Osteocyte (in vitro differentiated cells): ENCODE measurements at places on chromosomes 11 and 22.

- DNase-seq: no peak
- H3K36me3 ChIP-seq: no peaks in the 10 kb centered on the region
- no peak overlapping the region for H3K27ac ChIP-seq
- H3K27me3 ChIP-seq: peaks cover 35% of the 10 kb centered on the region
Observed at GRCh38 chr11:75100314-75100713, 3.6 kb upstream of the OR2AT4 start.

GRCh38 chr22:20423906-20424551, 13.6 kb downstream of the SCARF2 start:
- peaks cover 6% of the 10 kb centered on the region for H3K4me1 ChIP-seq
- no peaks in the 10 kb centered on the region for H3K27me3 ChIP-seq
- H3K4me3 ChIP-seq: no peak overlapping the region
- H3K36me3 ChIP-seq: peaks cover 24% of the 10 kb centered on the region
- no peak for DNase-seq
- H3K27ac ChIP-seq: no peak overlapping the region

GRCh38 chr22:26267856-26268255, 98.6 kb downstream of the SEZ6L start:
- no peak for DNase-seq
- H3K4me3 ChIP-seq: no peak overlapping the region
- H3K4me1 ChIP-seq: no peaks in the 10 kb centered on the region
- H3K36me3 ChIP-seq: no peaks in the 10 kb centered on the region
- peaks cover 31% of the 10 kb centered on the region for H3K27me3 ChIP-seq
- no peak overlapping the region for H3K27ac ChIP-seq

DNA sequence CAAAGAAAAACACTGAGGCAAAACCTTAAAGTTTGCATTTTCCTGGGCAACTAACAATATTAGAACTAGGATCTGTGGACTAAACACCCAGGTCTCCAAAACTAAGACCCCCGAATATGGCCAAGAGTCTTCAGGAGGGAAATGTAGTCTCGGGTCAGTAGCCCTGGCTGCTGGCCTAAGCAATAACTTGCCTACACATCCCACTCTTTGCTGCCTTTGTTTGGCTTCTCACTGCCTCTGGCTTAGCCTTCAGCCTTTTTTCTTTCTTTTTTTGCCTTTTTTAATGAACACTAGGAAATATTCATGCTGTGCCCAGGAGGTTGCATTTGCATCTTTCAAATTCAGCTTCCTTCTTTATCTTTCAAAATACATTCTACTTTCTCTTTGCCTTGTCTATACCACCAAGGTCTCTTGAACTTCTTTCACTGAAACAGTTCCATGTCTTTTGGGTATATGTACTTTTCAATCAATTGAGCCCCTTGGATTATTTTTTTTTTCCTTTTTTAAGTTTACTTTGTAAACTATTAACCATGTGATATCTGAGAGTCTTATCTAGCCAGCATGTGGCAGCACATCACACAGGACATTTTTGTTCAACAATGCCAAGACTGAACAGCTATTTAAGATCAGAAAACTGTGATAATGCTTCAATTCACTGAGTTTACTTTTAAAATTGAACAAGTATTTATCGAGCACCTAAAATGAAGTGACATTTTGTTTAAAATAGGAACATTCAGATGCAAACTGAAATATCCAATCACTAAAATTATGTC, 165.0 kb upstream of the TRPC6 start:
- H3K27me3 ChIP-seq: peaks cover 23% of the 10 kb centered on the region
- no peaks in the 10 kb centered on the region for H3K36me3 ChIP-seq
- no peak for DNase-seq
- peaks cover 30% of the 10 kb centered on the region for H3K4me1 ChIP-seq

GRCh38 chr22:23498811-23499798, 81.0 kb downstream of the IGLL1 start:
- peaks cover 10% of the 10 kb centered on the region for H3K27me3 ChIP-seq
- H3K4me1 ChIP-seq: no peaks in the 10 kb centered on the region
- H3K27ac ChIP-seq: no peak overlapping the region
- H3K36me3 ChIP-seq: no peaks in the 10 kb centered on the region
- no peak for DNase-seq
- H3K4me3 ChIP-seq: no peak overlapping the region

GRCh38 chr11:74570266-74571061, 21.9 kb upstream of the POLD3 start:
- no peak for DNase-seq
- H3K36me3 ChIP-seq: no peaks in the 10 kb centered on the region
- H3K27ac ChIP-seq: no peak overlapping the region

DNA sequence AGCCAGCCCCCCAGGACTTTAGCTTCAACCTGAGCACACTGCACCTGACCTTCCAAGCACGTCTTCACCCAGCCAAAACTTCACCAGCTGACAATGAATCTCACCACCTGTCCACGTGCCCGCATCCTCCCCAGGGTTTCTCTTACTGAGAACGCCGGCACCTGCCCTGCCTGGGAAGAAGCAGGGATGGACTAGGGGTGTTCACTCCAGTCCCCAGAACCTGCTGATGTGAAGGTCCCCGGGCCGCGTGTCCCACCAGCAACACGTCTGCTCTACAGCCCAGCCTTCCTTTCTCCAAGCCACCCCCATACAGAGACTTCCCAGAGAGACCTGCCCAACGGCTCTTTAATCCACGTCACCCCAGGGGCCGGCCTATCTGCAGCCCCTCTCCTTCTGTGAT, 12.8 kb downstream of the CPT1A start:
- no peak overlapping the region for H3K27ac ChIP-seq
- H3K4me1 ChIP-seq: peaks cover 19% of the 10 kb centered on the region
- no peak for DNase-seq

DNA sequence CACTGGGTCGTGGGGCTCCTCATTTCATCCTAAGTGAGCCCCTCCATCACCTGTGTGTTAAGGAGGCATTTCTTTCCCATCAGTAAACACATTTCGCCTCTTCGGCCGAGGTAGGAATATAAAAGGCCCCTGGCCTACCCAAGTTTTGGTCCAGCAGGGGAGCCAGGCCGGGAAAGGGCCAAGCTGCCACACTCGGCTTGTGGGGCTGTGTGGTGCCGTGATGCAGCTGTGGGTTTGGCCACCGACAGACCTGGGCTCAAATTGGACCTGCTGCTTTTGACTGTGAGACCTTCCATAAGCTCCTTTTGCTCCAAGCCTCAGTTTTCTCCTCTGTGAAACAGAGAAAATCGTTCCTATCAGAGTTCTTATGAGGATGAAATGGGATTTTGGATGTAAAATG, 771 bp downstream of the NDUFV1 start:
- H3K36me3 ChIP-seq: peaks cover 7% of the 10 kb centered on the region
- DNase-seq: no peak
- H3K27me3 ChIP-seq: peaks cover 7% of the 10 kb centered on the region

- peaks cover 4% of the 10 kb centered on the region for H3K27me3 ChIP-seq
- H3K27ac ChIP-seq: no peak overlapping the region
- H3K4me1 ChIP-seq: no peaks in the 10 kb centered on the region
Observed at GRCh38 chr22:22666307-22667091, 22.1 kb downstream of the GGTLC2 start.

- peaks cover 16% of the 10 kb centered on the region for H3K4me1 ChIP-seq
- DNase-seq: no peak
- no peak overlapping the region for H3K4me3 ChIP-seq
- H3K27me3 ChIP-seq: no peaks in the 10 kb centered on the region
- peaks cover 3% of the 10 kb centered on the region for H3K36me3 ChIP-seq
Observed at GRCh38 chr11:69366591-69366990, 72.6 kb downstream of the MYEOV start.

DNA sequence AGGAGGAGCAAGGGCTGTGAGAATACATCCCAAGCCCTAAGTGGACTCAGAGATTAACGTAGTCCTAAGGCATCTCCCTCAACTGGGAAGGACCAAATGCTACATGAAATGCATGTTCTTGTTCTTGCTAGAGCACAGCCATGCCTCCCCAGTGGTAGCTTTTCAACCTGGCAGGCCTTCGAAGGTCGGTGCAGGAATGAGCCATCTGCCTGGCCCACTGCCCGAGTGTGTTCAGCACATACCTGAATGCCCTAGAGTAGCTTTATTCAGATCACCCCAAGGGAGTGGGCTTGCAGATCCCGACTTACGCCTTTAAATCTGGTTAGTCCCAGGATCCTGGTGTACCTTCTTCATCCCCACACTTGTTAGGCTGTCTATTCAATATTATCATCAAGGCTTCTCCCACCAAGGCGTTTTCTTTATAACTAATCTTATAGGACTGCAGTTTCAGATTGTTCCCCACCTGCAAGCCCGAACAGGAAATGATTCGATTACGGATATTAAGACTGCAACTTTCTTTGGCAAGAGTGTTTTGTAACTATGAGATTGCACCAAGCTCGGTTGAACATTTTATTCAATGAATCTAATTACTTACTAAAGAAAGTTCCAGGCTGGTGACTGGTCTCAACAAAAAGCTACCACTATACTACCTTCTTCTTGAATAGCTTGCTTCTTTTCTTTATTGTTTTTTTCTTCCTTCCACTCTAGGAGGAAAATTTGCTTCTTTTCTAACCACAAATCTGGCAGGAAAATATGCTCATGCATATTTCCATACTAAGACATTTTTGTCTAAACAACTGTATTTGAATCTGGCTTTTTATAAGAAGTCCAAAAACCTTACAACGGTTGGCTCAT, 115.6 kb downstream of the SGSM3 start:
- no peak overlapping the region for H3K4me3 ChIP-seq
- H3K27ac ChIP-seq: peak overlapping the region; percentile 91
- no peak for DNase-seq

DNA sequence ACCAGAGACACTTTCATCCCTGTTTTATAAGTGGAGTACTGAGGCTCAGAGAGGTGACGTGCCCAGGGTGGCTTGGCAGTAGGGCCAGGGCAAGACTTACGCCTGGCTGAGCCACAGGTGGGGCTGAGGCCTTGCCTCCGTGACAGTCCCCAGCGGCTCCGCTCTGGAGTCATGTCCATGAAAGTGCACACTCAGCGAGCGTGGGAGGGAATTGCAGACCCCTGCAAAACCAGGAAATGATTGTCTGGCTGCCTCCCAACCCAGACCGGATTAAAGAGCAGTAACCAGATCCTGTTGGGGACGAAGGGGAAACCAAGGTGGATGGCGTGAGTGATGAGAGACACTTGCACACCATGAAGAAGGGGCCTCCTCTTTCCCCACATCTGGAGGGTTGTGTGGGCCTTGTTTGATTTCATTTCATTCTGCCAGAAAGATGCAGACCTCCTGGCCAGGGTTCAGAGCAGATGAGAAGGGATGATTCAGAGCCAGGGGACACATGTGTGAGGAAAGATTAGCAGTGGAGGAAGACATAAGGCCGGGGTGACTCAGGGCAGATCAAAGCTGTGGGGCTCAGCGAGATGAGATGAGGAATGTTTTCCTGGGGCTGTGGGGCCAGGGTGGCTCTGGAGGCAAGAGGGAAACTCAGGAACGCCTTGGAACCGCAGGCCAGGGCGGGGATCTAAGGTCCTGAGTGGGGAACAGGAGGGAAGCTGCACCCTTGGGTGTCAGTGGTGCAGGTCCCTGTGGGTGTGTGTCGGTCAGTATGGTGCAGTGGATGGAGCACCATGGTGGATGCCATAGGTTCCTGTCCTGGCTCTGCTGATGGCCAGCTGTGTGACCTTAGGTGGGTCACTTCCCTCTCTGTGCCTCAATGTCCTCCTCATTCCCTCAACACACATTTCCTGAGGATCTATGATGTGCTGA, 29.9 kb upstream of the LRRC32 start:
- H3K4me3 ChIP-seq: no peak overlapping the region
- H3K4me1 ChIP-seq: peaks cover 17% of the 10 kb centered on the region
- no peaks in the 10 kb centered on the region for H3K36me3 ChIP-seq
- no peak overlapping the region for H3K27ac ChIP-seq

GRCh38 chr11:73233692-73234470, 15.8 kb downstream of the P2RY2 start:
- no peak for DNase-seq
- no peaks in the 10 kb centered on the region for H3K36me3 ChIP-seq
- H3K27ac ChIP-seq: no peak overlapping the region
- H3K4me1 ChIP-seq: no peaks in the 10 kb centered on the region
- H3K4me3 ChIP-seq: no peak overlapping the region

DNA sequence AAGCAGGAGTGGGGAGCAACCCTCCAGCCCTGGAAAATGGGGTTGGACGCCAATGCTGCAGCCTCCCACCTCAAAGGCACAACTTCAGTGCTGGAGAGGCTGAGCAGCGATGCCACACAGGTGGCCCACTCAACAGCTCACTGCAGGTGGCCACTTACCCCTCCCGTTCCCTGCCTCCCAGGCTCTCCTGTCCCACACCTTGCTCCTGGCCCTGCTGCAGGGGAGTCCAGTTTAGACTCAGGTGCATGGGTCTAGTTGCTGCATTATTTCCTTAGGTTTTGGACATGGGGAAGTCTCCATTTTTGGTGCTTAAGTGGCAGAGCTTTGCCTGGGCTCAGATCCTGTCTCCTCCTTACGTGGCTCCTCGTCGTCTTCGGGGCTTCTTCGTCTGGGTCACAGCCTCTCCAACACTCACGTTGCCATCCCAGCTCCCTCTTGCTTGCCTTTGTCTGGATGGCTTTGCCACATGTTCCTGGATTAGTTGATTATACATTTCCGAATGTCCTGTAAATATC, 898.3 kb downstream of the BRD1 start:
- H3K4me1 ChIP-seq: no peaks in the 10 kb centered on the region
- DNase-seq: peak; percentile 57
- peaks cover 14% of the 10 kb centered on the region for H3K27me3 ChIP-seq
- H3K27ac ChIP-seq: no peak overlapping the region
- no peaks in the 10 kb centered on the region for H3K36me3 ChIP-seq
- no peak overlapping the region for H3K4me3 ChIP-seq

GRCh38 chr22:50114221-50115021, 24.6 kb downstream of the MOV10L1 start:
- H3K4me1 ChIP-seq: peaks cover 52% of the 10 kb centered on the region
- no peak for DNase-seq

DNA sequence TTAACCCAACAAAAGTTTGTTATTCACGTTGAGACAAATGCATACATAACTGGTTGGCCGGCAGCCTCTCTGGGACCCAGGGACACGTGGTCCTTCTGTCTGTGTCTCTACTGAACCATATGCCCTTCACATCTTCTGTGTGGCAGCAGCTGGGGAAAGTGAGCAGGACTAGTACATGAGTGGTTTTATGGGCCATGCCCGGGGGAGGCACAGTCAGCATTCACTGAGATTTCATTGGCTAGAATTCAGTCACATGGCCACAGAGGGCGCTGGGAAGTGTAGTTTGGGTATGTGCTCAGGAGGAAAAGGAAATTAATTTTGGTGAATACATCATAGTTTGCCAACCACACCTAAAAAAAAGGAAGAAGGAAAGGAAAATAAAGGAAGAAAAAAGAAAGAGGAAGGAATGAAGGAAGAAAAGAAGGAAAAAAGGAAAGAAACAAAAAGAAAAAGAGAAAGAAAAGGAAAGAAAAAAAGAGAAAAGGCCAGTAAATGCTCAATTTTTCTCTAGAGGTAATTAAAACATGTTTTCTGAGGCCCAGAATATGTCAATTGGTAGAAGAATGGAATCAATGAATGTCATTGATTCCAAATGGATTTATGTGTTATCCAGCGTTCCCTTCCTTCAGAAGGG, 55.9 kb upstream of the KIRREL3 start:
- peaks cover 14% of the 10 kb centered on the region for H3K27me3 ChIP-seq
- H3K4me1 ChIP-seq: no peaks in the 10 kb centered on the region
- H3K4me3 ChIP-seq: no peak overlapping the region
- no peak for DNase-seq
- no peaks in the 10 kb centered on the region for H3K36me3 ChIP-seq
- H3K27ac ChIP-seq: no peak overlapping the region

- DNase-seq: no peak
- H3K27ac ChIP-seq: no peak overlapping the region
- no peaks in the 10 kb centered on the region for H3K27me3 ChIP-seq
- H3K4me1 ChIP-seq: peaks cover 19% of the 10 kb centered on the region
Observed at GRCh38 chr11:405954-406795, 8.6 kb downstream of the SIGIRR start.
